Forelimb muscle (tissue), 1 donor: ENCODE measurements at places on chromosomes 1 and 21. TPM values are rescaled to one million over a fixed set of nuclear protein-coding genes. Genes with fewer than 3 reads are reported as not detected.

DNA sequence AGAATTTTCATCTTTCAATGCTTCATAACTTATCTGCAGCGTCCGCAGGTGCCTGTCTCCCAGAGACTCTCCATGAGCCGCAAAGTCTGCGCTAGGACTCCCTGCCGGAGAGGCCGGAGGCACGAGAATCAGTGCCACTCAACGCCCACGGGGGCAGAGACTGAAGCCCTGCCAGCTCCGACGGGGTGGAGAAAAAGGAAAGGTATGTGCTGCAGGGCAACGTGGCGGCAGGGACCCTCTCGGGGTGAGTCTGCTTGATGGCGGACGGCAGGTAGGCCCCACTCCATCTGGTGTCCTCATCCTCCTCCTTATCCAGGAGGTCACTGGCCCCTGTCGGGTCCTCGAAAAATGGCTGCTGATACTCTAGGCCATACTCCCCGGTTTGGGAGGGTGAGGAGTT lies 21.9 kb upstream of the MRPS14 start:
- no peak for DNase-seq

Gene S100A8
- 16.1 TPM for polyA plus RNA-seq

Gene FCER1G
- polyA plus RNA-seq, result 13.2 TPM

Gene IL22RA1
- not detected for polyA plus RNA-seq

- DNase-seq, result no peak
Observed at GRCh38 chr21:44889625-44890337, 16.3 kb upstream of the PTTG1IP start.
